ENCODE measurements at places on chromosomes 5 and 9.

DNA sequence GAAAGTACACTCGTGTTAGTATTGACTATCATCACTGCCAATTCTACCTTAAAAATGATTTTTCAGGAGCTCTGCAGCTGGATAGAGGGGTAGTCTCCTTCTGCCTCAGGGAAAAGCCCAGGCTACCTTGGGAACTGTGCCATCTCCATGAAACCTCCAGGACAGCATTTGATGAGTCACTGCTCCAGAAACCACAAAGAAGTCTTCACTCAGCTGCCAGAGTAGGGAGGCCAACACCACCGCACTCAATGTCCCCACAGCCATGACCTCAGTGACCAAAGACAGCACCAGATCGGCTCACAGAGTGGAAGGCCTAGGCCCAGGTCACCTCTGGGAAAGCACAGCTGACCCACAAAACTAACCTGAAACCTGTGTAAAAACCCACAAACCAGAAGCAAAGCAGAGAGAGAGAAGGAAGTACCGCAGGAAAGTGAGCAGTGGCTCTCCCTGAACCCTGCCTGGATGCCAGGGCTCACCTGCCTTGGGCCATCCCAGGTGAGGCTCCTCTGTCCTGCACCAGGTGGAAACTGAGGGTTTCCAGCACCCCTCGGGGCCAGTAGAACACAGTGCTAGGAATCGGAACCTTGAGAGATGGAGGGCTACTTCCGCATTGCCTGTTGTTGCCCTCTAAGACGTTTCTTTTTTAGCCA lies 30.0 kb downstream of the S1PR3 start:
- peak; percentile 66 for DNase-seq

GRCh38 chr9:113947941-113948340 lies 71.8 kb downstream of the ZNF618 start:
- no peak for DNase-seq

GRCh38 chr5:34724741-34725140 lies 68.6 kb downstream of the RAI14 start:
- no peak for DNase-seq

GRCh38 chr9:72932619-72933018 lies 20.2 kb downstream of the ALDH1A1 start:
- DNase-seq = no peak

DNA sequence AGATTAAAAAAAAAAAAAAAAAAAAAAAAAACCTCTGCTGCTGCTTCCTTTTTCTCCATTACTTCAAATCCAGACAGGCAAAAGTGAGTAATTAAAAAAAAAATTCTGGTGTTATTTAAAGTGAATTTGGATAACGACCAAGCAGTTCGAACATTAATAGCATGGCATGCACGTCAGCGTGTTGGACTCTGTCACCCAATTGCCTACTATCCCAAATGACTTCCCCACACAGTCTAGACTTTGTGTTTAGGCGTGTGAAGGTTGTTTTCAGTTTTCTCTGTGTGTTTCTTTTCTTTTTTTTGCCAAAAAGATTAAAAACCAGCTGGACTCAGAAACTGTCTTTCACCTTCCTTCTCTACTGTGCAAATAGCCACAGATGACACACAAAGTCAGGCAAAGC lies 321.4 kb downstream of the MSX2 start:
- no peak for DNase-seq

DNA sequence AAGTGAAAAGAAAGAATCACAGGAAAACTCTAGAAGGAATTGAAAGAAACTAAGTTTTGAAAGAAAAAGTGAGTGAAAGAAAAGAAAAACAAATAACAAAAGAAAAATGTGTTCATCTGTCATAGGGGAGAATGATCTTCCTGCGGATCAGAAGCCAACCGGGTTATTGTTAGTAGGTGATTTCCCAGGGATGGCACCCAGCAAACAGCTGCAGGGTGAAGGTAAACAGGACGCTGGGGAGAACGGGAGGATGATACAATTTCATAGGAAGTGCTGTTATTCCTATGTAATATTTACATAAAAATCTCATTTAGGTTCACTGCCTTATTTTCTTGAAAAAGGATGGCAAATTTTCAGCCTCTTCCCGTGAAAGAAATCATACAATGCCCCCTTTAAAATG lies 72.4 kb upstream of the LHFPL2 start:
- DNase-seq = no peak

GRCh38 chr5:3599226-3600105 lies 3.8 kb downstream of the IRX1 start:
- DNase-seq = no peak

GRCh38 chr9:2281803-2282185 lies 266.6 kb downstream of the SMARCA2 start:
- no peak for DNase-seq

DNA sequence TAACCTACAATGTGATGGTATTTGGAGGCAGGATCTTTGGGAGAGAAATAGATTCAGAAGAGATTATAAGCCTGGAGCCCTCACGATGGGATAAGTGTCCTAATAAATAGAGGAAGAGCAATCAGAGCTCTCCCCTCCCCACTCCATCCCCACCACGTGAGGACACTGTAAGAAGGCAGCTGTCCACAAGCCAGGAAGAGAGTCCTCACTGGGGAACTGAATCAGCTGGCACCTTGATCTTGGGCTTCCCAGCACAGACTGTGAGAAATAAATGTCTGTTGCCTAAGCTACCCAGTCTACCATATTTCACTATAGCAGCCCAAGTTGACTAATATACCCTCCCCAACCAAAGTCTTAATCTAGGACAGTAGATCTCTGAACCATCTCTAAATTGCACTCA lies 118.1 kb downstream of the SUSD1 start:
- DNase-seq = no peak

- DNase-seq = no peak
Observed at GRCh38 chr9:95100071-95100627, 217.4 kb downstream of the FANCC start.

DNA sequence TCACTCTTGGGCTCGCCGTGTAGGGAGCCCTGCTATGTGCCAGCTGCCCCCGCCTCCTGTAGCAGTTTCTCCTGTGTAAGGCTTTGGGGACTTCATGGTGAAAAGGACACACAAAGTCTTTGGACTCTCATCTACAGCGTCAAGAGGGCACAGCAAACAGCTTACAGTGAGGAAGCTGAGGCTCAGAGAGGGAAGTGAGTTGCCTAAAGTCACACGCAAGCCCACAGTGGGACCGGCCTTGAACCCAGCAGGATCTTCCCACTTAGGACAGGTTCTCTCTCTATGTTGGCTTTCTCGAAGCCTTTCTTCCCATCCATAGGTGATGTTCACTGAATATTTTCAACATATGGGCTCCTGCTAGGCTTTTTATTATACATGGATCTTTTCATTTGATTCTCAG lies 9.8 kb upstream of the PRRX2 start:
- DNase-seq = no peak

- DNase-seq = no peak
Observed at GRCh38 chr5:11009576-11009975, 248.5 kb upstream of the DAP start.

- peak; percentile 55 for DNase-seq
Observed at GRCh38 chr9:19999491-20000057, 210.7 kb upstream of the SLC24A2 start.

DNA sequence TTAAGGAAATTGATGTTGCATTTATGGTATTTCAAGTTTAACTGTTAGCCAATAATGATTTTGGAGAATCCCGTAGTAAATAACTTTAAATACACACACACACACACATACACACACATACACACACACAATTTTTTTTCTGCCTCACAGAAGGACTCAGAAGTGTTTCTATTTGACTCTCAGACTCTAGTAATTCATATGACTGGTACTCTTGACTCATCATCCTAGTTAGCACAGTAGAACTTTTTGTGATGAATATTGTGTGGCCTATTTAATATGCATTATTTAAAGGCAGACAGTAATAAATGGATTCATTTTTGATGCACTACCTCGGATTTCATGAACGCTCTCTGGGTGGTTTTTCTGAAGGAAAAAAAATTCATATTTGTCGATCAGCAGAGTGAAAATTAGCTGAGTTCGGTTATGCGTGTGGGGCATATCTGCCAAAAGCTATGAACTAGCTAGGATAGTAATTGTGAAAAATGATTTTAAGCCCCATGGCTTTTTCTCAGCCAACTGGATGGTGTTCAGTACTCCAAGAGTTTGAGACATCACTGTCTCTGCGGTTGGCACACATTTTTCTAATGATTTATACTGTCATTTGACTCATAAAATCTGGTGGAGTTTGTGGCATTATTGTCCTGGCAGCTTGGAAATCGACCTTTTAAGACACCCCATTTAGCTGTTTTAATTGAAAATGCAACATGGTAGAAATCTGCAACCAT lies 102.2 kb downstream of the PCSK5 start:
- no peak for DNase-seq

- DNase-seq = no peak
Observed at GRCh38 chr5:155254399-155254798, 240.8 kb downstream of the KIF4B start.

- DNase-seq = peak; percentile 19
Observed at GRCh38 chr5:102715082-102715807, 39.9 kb upstream of the PAM start.

- DNase-seq = no peak
Observed at GRCh38 chr9:95742821-95743220, 132.7 kb upstream of the ERCC6L2 start.

GRCh38 chr5:167896814-167897213 lies 394.6 kb upstream of the WWC1 start:
- DNase-seq = no peak

DNA sequence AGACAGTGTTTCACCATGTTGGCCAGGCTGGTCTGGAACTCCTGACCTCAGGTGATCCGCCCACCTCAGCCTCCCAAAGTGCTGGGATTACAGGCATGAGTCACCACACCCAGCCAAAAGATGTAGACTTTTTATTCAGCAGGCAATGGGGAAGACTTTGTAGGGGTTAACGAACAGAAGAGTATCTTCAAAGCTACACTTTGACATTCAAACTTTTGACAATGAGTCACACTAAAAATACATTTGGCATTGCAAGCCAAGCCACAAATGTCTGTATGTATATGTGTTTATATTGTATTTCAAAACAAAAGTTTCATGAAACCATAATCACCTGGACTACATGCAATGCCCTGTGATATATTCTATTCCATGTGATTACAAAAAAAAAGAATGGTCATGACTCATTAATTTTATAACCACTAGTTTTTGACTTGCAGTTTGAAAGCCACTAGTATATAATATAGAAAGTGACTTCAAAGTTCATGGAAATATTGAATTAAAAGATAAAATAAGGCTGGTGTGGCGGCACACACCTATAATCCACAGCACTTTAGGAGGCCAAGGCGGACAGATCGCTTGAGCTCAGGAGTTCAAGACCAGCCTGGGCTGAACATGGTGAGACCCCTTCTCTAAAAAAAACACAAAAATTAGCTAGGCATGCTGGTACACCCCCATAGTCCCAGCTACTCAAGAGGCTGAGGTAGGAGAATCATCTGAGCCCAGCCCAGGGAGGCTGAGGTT lies 8.3 kb downstream of the DIMT1 start:
- peak; percentile 2 for DNase-seq

- no peak for DNase-seq
Observed at GRCh38 chr5:177316005-177316404, 4.3 kb upstream of the MXD3 start.

DNA sequence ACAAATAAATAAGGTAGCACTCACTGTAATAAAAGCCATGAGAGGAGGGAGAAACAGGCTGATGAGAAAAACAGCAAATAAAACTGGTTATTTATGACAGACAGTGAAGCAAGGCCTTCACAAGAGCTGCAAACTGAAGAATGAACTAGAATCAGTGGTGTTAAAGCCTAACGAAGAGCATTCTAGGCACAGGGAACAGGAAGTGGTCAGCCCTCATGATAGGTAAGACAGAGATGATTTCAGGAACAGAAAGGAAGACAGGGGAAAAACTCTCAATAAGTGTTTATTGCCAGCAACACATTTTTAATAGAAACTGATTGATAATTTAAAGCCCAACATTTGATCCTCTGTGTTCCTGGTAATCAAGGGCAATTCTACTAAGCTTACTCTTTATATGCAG lies 124.5 kb downstream of the EDIL3 start:
- no peak for DNase-seq

- no peak for DNase-seq
Observed at GRCh38 chr9:37339923-37340322, 82.6 kb upstream of the GRHPR start.

DNA sequence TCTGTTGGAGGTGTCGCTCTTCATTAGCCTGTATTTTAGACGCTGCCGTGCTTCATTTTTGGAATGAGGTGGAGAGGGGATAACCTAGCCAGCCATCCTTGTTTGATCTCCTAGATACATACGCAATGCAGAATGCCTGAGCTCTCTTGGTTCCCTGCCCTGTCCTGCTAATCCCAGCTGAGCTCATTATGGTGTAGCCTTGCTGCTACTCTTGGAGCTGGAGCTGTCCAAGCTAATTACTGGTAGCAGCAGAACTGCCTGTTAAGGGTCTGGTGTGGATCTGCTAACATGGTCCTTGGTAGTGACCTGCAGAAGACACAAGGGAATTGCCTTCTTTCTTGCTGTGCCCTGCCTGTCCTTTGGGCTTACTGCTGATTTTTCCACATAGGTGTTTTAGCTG lies 207.9 kb downstream of the CNTLN start:
- DNase-seq = no peak

GRCh38 chr5:118791926-118792734 lies 196.2 kb downstream of the DTWD2 start:
- DNase-seq = peak; percentile 59
